ENCODE measurements at places on chromosomes 16 and 17.

- no peak for DNase-seq
These were observed 162.3 kb downstream of the MSI2 start for GRCh38 chr17:57418463-57419246.

- no peak for DNase-seq
These were observed 196.6 kb downstream of the UTP18 start for GRCh38 chr17:51456942-51457341.

DNA sequence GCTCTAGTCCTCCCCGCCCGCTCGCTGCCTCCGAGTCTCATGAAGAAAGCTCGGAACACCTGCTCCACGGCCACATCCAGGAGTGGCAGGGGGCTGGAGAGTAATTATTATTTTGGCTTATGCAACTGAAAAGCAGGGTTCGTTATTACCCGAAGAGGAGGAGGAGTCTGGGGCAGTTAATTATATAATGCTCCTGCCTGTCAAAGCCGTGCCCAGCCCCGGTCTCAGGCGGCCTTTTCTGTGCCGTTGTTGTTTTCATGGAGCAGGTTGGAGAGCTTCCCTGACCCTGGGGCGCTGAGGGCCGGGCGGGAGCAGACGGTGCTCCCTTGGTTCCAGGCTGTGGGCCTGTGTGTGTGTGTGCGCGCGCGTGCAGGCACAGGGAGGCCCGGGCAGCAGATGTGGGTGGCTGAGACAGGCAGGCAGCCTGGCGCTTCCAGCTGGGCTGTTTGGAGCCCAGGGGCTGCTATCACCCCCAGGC, 2.4 kb downstream of the JPH3 start:
- no peak for DNase-seq

DNA sequence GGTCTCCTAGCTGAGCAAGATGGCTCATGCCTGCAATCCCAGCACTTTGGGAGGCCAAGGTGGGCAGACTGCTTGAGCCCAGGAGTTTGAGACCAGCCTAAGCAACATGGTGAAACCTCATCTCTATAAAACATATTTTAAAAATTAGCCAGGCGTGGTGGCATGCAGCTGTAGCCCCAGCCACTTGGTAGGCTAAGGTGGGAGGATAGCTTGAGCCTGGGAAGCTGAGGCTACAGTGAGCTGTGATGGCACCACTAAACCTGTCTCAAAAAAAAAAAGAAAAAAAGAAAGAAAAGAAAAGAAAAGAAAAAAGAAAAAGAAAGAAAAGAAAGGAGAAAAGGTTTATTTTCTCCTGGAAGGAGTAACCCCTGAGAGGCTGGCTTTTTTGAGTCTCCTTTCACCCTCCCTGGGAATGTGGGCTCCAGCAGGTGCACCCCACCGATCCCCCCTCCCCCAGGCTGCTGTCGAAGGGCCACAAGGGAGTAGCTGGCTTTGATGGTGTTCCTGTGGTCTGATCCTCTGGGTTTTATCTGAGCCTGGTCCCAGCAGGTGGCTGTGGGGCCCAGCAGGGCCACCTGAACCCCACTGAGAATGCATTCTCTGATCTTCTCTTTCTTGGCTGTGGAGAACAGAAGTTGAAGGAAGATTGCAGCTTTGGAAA, 29.9 kb upstream of the TNRC6C start:
- no peak for DNase-seq

DNA sequence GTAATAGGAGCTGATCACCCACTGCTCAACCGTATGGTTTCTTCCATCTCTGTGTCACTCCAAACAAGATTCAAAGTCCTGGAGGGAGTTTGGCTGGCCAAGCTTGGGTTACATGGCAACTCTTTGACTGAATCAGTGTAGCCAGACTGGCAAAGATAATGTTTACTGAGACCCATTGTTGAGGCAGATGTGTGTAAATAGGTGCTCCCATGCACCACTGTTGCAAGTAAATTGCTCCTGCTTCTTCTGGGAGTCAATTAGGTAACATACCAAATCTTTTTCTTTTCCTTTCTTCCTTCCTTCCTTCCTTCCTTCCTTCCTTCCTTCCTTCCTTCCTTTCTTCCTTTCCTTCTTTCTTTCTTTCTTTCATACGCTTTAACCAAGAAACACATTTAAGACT, 86.3 kb upstream of the DHX40 start:
- DNase-seq, result no peak

- no peak for DNase-seq
These were observed 37.2 kb downstream of the IRF8 start for GRCh38 chr16:85935974-85936760.

- DNase-seq, result peak; percentile 48
These were observed 222.9 kb downstream of the CDH8 start for GRCh38 chr16:61813339-61813738.

DNA sequence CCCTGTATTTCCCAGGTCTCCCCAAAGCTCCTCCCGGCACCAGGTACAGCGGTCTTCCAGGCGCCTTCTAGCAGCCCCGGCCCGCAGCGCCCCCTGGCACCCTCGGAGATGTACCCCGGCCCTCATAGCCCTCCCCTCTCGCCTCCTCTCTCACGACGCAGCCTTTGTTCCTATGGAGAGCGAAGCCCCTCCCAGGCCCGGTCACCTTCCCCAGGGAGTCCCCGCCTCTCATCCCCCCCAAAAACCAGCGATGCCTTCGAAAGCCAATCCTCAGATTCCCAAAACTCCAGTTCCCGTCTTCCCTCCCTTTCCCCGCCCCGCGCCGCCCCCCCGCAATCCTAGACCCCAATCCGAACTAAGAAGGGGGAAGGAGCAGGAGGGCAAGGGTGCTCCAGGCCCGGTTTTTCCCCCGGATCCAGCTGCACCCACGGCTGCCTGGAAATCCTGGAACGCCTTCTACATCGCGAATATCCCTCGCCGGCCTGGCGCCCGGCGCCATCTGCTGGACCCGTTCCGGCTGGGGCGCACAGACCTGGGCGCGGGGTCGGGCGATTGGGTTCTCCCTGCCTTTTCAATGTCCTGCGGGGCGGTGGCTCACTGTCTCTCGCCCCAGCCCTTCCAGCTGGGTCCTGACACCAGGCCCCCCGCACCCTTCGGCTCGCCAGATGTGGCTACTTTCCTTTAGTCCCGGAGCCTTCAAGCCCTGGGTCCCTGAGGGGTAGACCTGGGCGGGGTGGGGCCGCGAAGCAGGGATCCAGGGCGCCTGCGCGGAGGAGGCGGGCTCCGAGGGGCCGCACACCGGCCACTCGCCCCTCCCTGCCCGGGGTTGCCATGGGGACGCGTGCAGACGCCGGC, at the start of gene DNAH2:
DNAH2 (plus strand) TSS at position 844 of the 855 bp plus-strand sequence. CDS start 1,991 bp downstream, outside the sequence.
- peak; percentile 91 for DNase-seq

DNA sequence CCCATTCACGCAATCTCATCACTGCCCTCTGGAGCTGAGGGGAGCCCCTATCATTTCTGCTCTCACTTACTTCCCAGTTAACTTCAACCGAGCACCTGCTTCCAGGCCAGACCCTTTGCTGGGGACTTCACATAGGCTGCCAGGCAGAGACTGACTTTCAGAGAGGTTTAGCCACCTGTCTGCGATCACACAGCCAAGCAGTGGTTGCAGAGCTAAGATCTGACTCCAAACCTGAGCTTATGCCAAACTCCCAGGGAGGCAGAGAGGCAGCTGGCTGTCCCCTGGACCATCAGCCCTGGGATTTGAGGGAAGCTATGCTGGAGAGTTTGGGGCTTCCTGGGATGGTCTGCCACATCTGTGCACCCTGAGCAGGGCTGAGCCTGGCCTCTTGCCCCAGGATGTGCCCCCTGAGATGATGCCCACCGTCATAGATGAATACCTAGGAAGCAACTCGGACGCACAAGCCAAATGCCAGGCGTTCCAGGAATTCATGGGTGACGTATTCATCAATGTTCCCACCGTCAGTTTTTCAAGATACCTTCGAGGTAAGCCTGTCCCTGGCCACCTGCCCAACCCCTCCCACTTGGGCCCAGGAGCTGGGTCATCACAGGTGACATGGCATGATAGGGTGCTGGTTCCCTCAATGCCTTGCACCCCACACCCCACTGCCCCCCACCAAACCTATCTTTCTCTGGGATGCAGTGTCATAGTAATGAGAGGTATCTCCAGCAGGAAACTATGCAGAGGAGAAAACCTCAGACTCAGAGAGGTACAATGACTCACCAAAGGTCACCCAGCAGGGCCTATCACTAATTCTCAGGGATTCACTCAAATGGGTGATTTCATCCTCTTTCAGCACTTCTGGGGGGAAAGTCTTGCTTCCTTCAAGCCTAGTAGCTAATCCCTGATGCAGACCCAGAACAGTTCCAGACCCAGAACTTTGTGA, 10.0 kb downstream of the CES3 start:
- no peak for DNase-seq

DNA sequence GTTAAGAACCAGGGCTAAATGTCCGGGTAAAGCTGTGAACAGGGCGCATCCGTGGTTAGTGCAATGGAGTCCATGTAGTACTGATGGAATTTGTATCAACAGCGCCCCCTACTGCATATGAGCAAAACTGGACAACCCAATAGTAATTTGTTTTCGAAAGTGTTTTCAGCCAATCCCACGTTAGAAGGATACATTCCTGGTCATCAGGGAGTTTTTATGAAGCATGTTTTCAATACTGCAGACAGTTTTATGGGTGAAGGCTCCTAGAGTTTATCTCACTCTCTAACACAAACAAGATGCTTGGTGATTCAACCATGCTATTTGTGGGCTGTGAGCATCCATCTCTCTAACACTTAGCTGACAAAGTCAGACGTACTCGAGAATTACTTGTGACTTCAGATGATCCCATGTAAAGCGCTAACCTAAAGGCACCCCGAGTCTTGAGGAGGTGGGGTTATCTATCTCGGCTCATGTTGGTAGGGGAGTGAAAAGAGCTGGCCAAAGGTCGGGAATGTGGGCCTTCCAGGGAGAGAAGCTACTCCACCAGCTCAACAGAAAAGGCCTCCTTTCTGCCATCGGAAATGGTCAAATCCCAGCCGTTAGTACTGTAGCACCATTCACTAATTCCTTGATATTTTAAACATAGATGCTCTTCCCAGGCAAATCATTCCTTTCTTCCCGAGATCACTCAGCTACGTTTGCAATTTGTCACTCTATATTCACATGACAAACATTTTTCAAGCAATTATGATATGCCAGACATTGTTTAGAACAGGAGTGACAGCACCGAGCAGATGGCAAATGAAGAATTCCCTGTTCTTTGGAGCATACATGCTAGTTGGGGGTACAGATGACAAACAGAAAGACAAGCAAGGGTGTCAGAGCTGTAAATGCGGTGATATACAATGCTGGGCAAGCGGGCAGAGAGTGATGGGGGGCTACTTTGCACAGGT, 46.9 kb upstream of the HNF1B start:
- DNase-seq, result no peak

- DNase-seq, result no peak
These were observed 86.4 kb upstream of the LGALS9 start for GRCh38 chr17:27544350-27545131.

DNA sequence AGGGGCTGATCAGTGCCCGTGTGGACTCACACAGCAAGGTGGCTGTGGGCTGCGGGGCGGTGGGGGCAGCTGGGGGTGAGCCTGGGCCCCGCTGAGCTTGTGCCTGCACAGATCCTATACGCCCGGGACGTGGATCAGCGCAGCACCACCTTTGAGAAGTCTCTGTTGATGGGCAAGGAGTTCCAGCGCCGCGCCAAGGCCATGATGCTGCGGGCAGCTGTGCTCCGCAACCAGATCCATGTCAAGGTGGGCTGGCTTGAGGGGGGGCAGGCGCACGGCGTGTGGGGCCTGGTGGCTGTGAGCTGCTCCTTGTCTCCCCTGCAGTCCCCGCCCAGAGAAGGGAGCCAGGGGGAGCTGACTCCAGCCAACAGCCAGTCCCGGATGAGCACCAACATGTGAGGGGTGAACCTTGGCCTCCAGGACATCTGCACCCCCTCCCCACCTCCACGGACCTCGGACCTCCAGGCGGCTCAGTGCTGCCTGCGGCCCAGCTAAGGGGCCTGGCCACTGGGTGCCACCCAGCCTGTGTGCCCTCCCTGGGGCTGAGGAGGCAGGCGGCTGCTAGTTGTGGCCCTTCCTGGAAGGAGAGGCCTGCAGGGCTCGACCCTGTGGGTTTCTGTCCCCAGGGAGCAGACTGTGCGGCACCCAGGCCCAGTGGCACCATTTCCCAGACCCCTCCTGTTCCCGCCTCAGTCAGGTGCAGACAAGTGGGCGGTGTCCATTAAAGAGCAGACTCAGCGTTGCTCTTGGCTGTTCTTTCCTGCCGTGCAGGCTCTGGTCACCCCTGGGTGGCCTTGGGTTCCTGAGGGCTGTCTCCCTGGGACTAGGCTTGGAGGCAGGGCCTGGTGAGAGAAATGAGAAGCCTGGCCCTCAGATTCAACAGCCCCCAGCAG, 5.3 kb downstream of the GPS1 start:
- DNase-seq, result no peak

DNA sequence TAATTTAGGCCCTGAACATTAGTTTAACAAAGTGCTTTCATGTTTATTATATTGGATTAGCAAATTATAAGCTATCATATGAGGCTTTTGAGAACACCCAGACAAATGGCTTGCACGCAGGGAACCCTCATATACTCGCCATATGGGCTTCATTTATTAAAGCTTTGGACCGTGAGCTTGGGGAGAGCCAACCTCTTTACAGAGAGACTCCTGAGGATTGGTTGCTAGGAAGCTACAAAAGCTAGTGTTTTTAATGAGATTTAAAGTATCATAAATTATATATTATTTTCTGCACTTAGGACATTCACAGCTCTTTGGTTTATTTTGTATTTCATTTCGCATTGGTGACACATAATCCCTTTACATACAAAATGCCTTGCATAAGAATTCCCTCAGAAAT, 193.8 kb upstream of the TOX3 start:
- DNase-seq, result no peak

- DNase-seq, result no peak
These were observed 15.1 kb downstream of the TIMM22 start for GRCh38 chr17:1011760-1012735.

DNA sequence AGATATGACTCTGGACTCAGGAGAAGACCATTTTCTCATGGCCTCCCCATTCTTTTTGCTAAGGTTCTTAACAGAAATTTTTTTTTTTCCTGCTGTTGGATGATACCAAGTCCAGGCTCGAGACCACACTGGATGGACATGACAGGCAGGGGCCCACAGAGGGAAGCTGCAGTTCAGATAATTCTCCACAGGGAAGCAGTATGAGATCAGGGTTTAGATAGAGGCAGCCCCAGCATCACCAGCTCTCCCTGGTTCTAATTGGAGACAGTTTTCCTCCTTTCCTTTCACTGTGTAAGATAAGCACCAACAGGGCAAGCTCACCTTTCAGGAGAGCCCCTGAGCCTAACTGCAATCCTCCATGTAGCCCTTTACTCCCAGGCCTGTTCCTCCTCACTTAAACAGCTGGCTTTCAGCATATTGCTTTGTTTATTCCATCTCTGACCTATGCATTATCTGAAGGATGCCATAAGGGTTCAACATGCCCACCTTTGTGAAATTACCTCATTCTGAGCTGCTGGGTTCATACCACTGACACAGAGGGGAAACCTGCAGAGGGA, 108.1 kb downstream of the SNX11 start:
- no peak for DNase-seq

- DNase-seq, result no peak
These were observed 47.1 kb downstream of the CMIP start for GRCh38 chr16:81491541-81492188.

All from posterior vena cava (tissue), 2 donors.